EH (cell line): ENCODE measurements at places on chromosomes 12 and 14.

DNA sequence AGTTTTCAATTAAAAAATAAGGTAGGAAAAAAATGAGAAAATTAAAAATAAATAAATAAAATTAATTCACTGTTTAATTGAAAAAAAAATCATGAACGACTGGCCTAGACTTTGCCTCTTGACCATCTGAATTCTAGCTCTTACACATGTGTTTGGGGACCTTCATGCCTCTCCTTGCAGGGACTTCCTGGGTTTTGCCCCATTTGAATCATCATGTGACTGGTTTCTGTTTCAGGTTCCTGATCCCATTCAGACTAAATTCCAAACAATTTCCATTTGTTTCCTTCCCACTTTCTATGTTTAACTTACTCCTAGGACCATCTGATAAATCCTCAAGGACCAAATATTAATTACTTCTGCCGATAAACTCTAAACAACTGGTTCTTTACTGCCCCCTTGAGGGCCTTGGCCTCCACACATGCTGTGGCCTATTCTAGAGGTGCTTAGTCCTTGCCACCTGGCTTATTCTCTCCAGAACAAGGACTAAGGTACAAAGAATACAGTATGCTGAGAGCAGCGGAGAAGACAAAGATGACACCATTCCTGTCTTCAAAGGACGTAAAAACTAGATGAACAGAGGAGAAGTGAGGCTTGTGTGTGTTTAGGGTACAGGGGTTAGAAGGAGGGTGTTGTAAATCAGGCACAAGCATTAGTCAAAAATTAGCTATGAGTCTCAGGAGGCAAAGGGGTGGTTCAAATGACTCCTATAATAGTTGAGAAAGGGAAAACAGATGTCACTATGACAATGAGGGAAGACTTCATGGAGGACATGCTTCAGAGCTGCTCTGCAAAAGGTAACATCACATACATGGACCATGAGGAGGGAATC is 125.8 kb upstream of the AVPR1A start:
- peak; percentile 40 for DNase-seq

DNA sequence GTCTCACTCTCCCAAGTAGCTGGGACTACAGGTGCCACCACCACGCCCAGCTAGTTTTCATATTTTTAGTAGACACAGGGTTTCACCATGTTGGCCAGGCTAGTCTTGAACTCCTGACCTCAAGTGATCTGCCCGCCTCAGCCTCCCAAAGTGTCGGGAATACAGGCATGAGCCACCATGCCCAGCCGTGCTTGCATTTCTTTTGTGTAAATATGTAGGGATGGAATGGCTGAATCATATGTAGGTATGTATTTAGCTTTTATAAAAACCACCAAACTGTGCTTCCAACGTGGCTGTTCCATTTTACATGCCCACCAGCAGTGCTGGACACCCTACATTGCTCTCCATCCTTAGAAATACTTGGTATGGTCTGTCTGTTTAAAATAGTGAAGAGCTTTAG is 32.8 kb upstream of the CLMN start:
- DNase-seq, result no peak

DNA sequence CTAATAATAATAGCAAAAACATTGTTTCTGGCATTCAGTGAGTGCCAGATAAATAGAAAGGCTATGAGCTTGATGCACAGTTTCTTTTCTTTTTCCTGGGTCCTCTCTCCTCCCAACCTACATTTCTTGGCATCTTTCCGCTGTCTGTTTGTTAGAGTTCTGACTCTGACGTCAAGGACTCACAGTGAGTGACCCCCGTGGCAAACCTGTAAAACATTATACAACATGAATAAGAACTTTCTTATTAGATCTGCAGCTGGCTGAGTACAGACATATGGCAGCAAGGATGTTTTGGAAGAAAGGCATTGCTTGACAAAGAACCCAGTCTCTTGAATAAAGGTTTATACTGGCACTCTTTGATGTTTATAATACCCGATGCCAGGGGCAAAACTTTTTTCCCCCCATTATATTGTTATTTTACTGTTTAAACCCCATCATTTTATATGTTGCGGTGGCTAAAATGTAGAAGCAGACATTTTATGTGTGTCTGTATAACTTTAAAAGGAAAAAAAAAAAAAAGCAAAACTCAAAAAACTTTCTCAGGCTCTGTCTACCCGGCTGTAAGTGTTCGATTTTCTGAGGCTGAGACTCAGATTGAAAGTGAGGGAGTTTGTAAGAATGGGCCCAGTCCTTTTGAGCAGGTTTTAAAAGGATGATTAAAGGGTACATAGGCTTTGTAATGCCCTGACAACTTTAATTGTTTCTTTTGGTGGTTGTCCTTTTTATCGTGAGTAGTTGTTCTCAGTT is 159.3 kb downstream of the PDE3A start:
- peak; percentile 65 for DNase-seq

GRCh38 chr12:7151532-7151931 is 21.4 kb downstream of the CLSTN3 start:
- DNase-seq, result no peak

- no peak for DNase-seq
Observed at GRCh38 chr12:107779077-107779831, 4.8 kb downstream of the ASCL4 start.

GRCh38 chr12:64890873-64891468 is 66.5 kb downstream of the TBC1D30 start:
- peak; percentile 70 for DNase-seq

DNA sequence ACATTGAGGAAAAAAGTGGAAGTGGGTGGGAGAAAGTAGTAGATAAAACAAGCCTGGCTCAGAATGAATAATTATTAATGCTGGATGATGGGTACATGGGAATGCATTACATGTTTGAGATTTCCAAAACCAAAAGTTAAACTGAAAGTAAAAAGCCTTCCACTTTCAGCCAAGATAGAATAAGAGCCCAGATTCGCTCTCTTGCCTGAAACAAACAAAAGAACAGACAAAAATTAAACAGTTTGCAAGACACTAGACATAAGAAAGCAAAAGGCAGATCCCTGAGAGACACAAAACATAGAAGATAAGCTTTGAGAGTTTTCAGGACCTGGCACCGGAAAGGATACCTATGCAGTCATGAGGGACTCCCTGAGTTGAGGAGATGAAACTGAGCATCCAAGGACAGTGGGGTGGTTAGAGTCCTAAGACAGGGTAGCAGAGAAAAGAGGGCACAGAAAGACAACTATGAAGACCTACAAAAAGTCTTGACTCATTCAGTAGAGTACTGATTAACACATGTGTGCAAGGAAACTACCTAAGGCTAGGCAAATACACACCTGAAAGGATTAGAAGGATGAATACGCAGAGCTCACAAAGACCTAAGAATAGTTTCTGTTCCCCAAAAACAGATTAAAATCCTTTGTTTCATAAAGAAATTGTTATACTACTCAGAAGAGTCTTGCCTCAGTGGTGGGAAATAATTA is 54.1 kb downstream of the CEP83 start:
- DNase-seq, result peak; percentile 2

DNA sequence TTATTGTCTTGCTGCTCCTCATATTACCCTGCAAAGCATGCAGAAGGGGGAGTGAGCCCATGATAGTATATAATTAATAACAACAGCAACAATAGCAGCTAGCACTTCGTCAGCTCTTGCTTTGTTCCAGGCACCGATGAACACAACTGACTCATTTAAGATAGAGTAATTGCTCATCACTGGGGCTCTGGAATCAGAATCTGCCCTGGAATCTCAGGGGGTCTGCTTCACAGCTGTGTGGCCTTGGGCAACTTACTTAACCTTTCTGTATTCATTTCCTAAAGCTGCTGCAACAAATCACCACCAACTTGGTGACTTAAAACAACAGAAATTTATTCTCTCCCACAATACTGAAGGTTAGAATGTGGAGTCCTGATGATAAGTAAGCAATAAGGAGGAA is 55.0 kb upstream of the PSMC1 start:
- DNase-seq, result no peak

DNA sequence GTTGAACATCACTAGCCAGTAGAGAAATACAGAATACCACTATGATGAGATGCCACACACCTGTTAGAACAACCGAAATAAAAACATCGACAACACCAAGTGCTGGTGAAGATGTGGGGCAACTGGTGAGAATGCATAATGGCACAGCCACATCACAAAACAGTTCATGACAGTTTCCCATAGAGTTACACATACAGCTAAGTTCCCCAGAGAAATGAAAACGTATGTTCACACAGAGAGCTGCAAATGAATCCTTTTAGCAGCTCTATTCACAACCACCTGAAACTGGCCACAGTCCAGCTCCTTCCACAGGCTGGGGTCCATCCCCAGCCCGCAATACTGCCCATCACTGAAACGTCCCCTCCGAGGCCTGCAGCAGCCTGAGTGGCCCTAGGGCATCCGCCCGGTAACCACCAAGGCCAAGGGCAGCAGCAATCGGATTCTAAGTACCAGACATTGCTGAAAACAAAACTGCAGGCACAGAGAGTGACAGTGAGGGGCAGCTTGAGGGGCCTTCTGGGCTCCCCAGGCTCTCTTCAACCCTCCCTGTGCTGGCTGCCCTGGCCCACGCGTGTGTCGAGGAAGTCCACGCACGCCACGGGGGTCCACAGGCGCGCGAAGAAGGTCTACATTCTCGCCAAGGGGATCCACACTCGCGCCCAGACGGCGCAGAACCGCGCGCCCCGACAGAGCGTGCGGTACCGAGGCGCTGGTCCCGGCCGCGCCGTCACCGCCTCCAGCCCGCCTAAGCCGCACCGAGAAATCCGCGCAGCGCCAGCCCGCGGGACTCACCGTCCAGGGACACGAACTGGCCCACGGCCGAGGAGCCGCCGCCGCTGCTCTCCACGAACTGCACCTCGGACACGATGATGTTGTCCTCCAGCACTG is 903 bp downstream of the BRF1 start:
- peak; percentile 26 for DNase-seq

DNA sequence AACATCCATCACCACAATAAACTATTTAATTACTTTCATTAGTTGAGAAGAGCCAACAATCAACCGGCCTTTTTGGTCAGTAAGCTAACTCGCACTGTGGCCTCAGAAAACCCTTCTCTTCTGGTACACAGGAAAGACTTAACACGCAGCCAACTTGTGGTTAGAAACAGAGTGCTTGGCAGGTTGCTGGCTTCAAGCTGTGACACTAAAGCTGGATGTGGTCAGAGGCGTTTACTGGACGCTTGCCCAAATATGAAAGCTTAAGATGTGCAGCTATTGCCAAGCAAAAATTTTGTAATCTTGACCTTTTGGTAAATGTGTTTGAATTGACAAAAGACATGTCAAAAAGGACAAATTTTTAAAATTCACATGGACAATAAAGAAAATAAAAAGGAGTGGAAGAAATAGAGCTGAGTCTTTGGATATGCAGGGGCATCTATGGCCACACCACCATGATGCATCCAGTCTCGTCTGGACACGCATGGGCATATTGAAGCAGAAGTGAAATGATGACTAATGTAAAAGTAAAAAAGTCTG is 2.6 kb upstream of the KLRK1 start:
- DNase-seq, result peak; percentile 86

GRCh38 chr14:72903716-72904115 is 9.8 kb upstream of the DPF3 start:
- DNase-seq, result no peak

GRCh38 chr12:51265024-51265423 is 5.2 kb downstream of the SMAGP start:
- DNase-seq, result no peak

GRCh38 chr12:122013136-122013535 is 8.5 kb upstream of the BCL7A start:
- no peak for DNase-seq

DNA sequence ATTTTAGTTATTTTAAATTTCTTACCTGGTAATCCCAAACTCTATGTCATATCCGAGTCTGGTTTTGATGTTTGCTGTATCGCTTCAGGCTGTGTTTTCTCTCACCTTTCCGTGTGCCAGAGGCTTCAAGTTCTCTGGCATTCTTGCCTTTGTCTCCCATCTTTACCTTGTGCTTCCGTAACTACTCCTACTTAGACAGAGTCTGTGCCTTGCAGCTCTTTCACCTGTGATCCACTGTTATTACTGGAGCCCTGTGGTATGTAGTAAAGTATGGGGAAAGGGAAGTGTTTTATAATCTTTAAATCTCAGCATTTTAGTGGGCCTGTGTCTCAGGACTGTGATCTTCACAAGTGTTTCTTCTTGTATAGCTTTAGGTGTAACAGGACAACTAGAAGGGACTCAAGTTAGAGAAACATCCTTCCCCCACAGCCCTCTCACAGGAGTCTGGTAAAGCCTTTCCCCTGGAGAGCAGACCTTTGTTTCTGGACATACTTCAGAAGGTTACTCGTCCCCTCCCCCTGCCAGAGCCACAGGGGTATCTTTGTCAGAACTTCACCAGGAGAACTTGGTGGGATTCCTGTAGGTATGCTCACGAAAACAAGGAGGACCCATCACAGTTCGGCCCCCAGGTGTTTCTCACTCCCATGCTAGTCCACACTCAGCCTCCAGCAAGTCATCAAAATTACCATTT is 11.1 kb downstream of the IFNG start:
- DNase-seq, result no peak

DNA sequence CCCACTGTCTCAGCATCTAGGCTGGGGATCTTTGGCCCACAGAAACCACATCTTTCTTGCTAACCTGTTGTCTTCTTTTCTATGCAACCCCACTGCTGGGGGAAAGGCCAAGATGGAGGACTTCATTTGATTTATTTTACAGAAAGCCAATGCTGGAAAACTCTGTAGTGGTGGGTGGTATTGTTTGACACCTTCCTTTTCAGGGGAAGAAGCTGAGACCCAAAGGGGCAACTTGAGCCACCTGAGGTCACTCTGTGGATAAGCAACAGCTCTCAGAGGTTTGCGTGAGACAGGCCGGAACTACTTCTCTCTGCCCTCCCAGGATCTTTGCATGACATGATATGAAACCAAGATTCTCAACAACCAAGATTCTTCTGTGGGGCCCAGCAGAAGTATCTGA is 645.2 kb downstream of the VRK1 start:
- DNase-seq, result no peak

DNA sequence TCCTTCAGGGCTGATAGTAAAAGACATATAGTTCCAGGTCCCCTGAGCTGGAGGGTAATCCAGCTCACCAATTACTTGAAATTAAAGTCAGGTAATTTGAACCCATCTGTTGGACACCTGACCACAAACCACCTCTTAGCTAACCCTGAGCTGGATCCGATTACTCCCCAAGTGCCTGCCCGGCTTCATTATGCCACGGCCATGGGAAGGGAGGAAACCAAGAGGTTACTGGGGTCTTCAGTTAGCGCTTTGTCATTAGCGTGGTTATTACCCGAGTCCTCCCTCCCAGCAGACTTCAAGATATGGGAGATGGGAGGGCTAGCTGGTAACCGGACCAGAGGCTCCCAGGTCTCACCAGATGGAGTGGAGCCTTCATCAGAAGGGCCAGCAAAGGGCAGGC is 1071.4 kb downstream of the BCL11B start:
- no peak for DNase-seq

DNA sequence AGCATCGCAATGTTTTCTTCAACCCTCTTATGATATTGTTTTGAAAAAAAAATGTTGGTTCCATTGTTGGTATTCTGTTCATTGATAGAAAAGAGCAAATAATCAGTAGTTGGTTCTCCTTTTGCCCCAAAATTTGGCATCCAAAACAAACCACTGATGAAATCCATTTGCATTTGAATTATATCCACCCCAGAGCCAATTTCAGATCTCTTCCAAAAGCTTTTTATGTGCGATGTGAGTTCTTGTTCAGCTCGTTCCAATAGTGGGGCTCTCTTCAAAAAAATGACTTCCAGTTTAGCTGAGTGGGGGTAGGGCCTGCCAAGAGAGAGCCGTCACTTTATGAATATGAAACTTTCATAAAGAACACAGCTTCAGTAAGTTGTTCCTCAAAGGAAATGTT is 130.7 kb downstream of the DIO2 start:
- no peak for DNase-seq
